Activated naive CD4-positive, alpha-beta T cell (primary cell): ENCODE measurements at places on chromosomes 11 and 22.

DNA sequence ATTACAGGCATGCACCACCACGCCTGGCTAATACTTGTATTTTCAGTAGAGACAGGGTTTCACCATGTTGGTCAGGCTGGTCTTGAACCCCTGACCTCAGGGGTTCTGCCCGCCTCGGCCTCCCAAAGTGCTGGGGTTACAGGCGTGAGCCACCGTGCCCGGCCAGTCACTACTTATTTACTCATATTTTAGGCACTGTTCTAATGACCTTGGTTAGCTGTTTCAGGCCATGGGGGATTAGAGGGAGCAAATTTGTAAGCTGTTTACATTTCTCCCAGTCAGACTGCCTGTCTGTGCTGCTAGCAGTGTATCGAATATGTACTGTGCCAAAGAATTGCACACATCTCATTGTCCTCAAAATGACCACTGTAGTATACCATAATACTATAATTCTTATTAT lies 32.7 kb upstream of the PACSIN2 start:
- DNase-seq: no peak

DNA sequence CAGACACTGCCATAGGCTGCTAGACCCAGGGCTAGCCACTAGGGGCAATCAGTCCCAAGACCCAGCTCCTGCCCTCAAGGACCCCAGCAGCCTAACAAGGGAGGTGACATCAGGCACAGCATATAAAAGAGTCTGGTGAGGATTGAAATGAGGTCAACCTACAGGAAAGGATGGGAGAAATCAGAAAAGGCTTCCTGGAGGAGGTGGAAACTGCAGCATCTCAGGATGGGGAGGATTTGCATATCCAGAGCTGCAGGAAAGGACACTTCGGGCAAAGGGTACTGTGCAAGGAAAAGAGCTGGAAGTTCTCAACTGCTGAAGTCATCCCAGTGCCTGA lies 2.9 kb upstream of the ARFGAP2 start:
- DNase-seq: no peak

DNA sequence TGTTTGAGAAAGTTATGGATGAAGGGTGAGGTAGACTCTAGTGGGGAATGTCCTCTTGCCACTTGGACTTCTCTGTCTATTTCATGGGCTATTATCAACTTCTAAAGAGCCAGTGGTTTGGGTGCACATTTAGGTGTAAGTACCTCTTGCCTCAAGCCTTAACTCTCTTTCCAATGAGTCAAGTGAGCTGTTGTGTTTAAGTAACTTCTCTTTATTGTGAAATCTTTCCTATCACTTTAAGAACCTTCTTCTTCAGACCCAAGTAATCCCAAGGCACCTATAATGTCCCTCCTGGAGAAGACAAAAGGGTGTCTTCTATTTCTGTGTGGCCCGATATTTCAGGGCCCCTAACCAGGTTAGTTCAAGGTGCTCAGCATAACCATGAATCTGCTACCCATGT lies 90.5 kb upstream of the VPREB1 start:
- DNase-seq: no peak

DNA sequence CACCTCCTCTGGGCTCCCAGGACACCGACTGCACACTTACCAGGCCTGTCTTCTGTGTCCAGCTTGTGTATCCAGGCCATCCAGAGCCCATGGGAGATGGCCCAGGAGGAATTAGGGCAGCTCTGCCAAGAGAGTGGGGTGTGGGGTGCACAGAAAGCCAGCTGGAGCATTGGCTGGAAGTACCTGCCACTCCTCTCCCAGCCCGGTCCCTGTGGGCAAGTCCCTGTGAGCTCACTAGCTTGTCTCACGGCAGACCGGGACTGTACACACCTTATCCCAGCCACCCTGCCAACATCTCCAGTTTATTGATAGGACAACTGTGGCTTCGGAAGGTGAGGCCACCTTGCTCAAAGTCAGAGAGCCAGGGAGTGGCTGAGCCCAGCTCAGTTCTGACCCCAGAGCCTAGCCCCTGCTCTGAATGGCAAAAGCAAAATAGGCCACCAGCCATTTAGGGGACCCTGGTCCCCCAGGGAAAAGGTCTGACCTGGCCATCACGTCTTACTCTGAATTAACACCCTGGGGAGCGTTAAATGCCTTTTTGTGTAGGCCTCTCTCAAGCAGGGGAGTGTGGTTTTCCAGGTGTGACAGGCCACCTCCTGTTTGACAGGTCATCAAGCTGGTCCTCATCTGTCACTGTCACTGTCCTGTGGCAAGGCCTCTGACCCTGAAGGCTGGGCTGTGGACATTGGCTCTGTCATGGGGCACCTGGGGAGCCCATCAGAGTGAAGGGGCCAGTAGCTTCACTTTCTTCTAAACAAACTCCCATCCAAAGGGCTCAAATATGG lies 15.1 kb downstream of the UQCR10 start:
- no peak for DNase-seq

GRCh38 chr11:68403424-68403823 lies 57.1 kb upstream of the PPP6R3 start:
- DNase-seq: no peak

DNA sequence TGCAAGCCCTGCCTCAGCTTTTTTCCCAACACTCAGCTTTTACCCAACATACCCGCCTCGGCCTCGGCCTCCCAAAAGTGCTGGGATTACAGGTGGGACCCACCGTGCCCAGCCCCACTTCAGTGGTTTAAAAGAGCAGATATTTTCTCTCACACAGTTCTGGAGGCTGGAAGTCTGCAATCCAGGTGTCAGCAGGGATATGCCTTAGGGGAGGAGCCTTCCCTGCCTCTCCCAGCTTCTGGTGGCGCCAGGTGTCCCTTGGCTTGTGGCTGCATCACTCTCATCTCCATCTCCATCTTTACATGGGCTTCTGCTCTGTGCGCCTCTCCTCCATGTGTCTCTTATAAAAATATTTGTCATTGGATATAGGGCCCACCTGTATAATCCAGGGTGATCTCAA lies 50.0 kb downstream of the MCHR1 start:
- no peak for DNase-seq

- DNase-seq: no peak
These were observed 15.6 kb upstream of the GNAZ start for GRCh38 chr22:23054531-23055257.

DNA sequence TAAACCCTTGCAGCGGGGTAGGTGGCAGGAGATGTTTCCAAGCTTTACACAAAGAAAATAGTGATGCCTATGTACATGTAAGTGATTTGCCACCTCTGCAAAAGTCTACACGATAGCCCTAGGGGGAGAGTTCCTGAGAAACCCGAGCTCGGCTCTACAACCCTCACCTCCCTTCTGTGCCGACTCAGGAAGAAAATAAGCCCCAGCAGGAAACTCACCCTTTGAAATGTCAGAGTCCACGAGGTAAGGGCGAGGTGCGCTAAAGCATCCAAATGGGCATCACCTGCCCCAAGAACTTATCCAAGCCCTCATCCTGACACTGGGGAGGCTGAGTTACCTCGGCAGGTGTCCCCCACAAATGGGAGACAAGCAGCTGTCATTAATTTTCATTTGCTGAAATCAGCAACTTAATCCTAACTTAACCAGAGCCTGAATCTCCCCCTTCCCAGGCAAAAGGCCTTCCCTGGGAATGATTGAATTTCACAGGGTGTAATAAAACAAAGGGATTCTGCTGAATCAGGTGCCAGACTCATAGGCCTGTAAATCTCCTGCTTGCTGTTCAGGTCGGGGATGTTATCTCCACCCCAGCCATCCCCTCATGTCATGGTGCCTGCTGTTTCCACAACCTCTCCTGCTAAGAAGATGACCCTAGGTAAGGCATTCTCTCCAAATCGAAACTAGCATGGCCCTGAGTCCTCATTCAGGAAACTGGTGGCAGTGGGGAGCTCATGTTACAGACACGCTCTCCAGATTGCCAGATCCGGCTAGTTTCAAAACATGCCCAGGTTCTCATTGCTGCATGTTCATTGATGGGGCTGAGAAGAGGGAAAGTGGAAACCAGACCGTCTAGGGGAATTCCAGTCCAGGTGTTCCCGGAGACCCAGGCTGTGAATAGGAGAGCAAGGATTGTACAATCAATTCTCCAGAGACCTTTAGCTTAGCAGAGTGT lies 105.3 kb upstream of the KIRREL3 start:
- DNase-seq: no peak

- DNase-seq: no peak
These were observed 271.5 kb upstream of the CCDC90B start for GRCh38 chr11:83557653-83558052.

- DNase-seq: no peak
These were observed 13.8 kb upstream of the SLC22A12 start for GRCh38 chr11:64577202-64577601.

GRCh38 chr11:69003866-69004367 lies 9.1 kb downstream of the MRGPRF start:
- no peak for DNase-seq

- no peak for DNase-seq
These were observed 13.3 kb downstream of the NNMT start for GRCh38 chr11:114309517-114309916.

DNA sequence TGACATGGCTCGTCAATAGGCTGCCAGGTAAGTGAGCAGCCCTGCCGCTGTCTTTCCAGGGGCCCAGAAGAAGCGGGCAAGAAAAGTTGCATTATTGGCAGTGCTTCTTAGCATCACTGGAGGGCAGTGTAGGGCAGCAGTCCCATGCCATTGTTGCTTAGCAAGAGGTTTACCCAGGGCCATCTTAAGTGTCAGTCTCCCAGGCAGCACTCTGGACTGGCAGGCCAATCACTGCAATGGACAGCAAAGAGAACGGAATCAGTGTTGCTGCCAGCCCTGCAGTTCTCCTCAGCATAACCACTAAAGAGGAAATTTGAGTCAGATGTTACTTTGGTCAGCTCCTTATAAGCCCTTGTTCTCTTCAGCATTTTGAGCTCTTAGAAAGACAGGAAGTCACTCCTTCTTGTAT lies 13.4 kb upstream of the GRK2 start:
- DNase-seq: no peak
